ENCODE measurements at places on chromosomes 13 and 19.

GRCh38 chr13:102799426-102800144 is 666 bp downstream of the BIVM start:
- DNase-seq, result no peak

GRCh38 chr19:3245050-3245449 is 20.6 kb downstream of the CELF5 start:
- DNase-seq, result no peak

- no peak for DNase-seq
Measured at GRCh38 chr19:50460161-50460765, 16.0 kb upstream of the EMC10 start.

- DNase-seq, result peak; percentile 37
Measured at GRCh38 chr19:35509861-35510625, 3.4 kb downstream of the DMKN start.

DNA sequence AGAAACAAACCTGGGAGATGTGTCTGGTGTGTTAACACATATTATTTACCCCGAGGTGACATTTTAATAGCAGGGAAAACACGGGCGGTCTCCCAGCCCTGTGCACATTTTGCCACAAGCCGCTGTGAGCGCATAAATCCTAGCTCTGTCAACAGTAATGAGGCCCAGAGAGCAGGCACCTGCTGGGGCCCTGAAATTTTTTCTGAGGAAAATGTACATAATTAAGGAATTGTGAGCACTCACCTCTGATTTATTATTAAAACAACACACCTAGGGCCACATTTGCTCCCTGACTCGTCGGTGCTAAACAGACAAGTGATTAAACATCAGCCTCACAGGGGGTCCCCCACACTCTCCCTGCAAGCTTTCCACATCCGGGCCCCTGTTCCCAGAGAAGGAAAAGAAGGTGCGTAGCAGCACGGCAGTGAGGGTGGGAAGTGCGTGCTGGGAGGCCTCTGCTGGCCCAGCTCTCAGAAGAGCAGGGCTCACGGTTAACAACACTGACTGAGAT is 616.3 kb downstream of the UQCRFS1 start:
- DNase-seq, result no peak

GRCh38 chr19:12448808-12449207 is 8.0 kb upstream of the ZNF443 start:
- DNase-seq, result no peak

DNA sequence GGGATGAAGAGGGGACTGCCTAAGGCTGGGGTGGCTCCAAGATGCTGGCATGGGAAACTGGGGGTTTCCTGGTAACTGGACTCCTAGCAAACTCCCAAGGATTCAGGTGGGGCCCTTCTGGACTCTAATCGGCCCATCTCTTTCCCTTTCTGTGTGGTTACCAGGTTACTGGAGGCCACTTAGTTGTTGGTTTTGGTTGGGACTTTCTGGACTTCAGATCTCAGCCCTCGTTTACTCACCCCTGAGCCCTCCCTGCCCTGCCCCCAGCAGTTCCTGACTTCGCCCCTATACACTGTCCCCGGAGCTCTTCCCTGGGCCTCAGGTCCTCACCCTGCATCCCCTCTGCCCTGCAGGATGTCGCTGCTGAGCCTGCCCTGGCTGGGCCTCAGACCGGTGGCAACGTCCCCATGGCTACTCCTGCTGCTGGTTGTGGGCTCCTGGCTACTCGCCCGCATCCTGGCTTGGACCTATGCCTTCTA is 328 bp downstream of the CYP4F12 start:
- DNase-seq, result no peak

DNA sequence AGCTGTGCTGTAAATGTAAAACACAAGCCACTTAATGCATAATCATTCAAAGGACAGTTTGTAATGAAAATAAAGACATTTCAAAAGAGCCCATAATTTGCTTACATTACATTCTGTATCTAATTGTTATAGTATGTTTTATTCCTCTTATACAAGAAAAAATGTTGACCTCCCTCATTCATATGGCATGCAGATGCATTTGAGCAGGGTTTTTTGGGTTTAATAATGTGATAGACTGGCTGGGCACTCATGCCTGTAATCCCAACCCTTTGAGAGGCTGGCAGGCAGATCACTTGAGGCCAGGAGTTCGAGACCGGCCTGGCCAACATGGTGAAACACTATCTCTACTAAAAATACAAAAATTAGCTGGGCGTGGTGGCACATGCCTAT is 11.6 kb upstream of the ARL11 start:
- DNase-seq, result no peak

DNA sequence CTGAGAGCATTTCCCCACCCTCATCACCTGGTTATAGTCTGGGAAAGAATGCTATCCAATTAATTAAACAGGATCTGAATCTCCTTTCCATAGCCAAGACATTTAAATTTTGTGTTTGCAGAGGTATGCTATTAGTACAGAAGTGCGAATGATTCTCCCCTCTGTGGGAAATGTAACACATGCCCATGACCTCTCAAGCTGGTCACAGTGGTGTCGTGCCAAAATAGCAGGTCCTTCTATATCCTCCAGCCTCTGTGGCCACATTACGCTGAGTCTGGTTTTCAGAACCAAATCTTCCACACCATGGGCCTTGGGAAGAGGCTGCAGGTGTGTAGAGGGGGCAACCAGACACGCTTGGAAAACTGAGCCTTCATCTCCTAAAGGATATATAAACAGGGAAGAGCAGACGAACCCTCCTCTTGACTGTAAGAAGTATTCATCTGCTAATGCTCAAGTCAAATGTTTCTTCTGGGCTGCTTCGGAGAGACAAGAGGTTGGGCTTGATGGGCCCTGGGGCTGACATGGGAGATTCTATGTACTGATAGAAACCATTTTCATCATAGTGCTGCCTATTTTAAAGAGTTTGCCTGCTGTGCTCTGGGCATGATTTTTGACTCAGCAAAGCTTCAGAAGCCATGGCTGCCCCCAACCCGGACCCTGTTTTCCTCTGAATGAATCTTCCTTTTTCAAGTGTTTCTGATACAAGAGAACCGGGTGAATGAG is 197.6 kb downstream of the DNAJC15 start:
- DNase-seq, result no peak

DNA sequence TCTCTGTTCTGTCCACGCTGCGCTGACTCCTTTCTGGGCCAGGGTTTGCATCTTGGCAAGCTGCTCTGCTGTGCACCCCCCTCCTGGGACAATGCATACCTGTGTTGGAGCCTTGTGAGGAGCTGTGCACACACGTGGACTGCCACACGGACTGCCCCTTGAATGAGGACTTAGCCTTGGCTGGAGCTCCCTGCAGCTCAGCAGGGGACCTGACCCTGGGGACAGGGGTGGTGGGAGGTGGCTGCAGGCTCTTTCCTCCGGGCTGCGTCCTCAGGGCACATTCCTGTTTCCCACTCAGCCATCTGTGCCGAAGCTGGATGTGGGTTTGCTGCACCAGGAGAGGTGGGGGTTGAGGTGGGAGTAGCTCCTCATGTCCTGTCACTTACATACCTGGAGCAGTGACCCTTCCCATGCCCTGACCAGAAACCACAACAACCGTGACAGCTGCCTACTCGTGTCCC is 8.2 kb downstream of the RAB11B start:
- no peak for DNase-seq

- DNase-seq, result no peak
Measured at GRCh38 chr13:112638919-112639318, 50.9 kb upstream of the ATP11A start.

DNA sequence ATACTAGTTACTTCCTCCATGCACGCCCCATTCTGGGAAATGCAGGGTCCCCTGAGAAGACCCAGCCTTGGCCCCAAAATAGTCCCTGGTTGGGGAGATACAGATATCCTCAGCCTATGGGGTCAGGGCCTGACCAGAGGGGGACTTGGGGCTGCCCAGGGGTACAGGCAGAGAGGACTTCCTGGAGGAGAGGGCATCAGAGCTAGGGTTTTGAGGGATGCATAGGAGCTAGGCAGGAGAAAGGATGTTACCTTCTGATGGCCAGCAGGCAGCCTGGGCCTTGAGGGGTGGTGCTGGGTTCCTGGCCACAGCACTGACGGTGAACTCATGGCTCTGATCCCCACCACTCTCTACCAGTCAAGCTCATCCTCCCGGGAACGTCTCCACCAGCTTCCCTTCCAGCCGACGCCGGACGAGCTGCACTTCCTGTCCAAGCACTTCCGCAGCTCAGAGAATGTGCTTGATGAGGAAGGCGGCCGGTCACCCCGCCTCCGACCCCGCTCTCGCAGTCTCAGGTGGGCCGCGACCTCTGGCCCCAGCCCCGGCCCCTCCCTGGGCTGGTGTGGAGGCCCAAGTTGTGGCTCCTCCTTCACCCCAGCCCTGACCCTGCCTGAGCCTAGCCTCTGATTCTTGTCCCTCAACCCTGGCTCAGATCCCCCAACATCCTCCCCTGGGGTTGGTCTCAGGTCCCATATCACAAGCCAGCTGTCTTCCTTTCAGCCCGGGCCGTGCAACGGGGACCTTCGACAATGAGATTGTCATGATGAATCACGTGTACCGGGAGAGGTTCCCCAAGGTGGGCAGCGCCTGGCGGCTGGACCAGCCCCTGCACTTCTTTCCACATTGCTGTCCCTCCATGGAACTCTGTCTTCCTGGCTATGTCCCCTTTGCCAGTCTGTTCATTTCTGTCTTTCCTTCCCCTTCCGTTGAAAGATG is 25.6 kb downstream of the MAST3 start:
- DNase-seq, result no peak

DNA sequence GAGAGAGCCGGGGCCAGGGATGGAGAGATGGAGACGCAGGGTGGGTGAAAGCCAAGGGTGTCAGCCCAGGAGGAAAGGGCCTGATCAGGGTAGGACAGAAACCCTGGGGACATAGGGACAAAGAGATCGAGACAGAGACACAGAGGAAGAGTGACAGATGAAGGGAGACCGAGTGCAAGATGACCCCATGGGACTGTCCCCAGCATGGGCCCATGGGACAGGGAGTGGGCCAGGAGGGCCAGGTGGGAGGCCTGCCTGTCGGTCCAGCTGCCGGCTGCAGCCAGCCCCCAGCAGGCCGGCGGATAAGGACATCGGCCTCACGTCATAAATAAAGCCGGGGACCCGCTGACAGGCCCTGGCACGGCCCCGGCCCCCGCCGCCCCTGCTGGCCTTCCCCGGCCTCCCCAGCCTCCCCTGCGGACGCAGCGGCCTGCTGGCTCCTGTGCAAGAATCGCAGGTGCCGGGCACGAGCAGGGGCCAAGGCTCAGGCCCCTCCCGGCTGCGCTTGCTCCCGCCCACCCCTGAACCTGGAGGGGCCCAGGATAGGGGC is 6.3 kb downstream of the REX1BD start:
- DNase-seq, result no peak

DNA sequence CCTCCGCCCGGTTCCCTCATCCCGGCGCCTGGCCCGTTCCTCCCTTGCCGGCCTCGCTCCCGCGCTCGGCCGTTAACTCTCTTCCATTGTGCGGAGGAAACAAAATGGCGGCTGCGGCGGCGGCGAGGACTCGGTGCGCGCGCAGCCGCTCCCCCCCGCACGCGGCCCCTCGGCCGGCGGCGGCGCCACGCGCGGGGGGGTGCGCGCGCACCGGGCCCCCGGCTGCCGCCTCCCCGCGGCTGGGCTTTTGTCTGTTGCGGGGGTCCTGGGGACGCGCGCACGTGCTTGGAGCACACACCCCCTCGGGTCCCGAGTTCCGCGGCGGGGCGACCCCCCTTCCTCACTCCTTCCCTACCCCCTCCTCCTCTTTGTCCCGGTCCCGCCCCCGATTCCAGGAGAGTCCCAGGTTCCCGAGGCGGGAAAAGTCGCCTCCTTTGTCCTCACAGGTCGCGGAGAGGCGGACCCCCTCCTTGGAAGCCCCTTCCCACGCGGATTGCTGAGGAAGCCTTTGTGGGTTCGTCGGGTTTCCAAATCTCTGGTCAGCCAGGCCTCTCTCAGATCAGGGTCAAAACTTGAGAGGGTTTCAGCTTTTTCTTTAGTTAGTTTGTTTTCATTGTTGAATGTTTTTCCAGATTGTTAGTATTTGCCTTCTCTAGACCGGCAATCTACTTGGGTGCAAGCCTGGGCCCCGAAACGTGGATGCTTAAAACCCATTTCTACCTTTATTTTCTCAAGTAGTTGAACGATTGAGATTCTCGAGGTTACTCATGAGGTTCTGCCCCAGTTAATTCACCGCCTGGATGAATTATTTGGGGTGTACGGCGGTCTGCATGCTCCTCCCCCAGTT is 687 bp downstream of the ILF3 start:
- peak; percentile 36 for DNase-seq

- no peak for DNase-seq
Measured at GRCh38 chr19:38556521-38557174, 61.1 kb downstream of the MAP4K1 start.

DNA sequence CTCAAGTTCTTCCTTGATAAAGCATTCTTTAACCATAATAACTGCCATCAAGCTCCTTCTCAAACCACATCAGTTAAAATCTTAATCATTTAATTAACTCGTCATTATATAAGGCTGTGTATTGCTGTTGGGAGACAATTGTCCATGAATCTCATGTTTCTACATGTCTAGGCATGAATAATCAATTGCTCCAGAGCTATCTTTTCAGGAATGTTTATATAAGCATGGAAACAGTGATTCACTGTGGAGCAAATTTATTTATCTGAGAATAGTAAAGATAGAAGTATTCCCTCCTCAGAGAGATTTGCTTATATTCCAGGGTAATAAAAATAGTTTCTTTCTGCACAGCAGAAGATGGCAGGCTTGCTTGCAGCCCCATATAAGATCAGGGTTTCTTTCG is 71.1 kb downstream of the CBY2 start:
- no peak for DNase-seq

GRCh38 chr13:46010148-46010547 is 42.4 kb downstream of the ZC3H13 start:
- DNase-seq, result no peak

DNA sequence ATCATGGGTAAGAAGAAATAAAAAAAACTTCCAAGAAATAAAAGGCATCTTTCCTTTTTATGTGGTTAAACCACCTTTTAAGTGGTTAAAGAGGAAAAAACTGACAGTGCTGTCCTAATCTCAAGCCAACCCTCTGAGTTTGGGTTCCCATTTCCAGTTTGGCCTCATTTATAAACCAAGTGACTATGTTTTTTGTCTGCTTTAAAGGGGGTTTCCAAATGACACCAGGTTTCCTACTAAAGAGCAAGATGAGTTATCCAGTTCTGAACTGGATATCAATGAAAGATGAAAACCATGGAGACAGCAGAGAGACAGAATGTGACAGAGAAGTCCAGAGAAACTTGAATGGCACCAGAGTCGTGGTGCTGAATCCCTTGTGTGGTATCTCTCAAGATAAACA is 251.5 kb downstream of the ABCC4 start:
- DNase-seq, result no peak

DNA sequence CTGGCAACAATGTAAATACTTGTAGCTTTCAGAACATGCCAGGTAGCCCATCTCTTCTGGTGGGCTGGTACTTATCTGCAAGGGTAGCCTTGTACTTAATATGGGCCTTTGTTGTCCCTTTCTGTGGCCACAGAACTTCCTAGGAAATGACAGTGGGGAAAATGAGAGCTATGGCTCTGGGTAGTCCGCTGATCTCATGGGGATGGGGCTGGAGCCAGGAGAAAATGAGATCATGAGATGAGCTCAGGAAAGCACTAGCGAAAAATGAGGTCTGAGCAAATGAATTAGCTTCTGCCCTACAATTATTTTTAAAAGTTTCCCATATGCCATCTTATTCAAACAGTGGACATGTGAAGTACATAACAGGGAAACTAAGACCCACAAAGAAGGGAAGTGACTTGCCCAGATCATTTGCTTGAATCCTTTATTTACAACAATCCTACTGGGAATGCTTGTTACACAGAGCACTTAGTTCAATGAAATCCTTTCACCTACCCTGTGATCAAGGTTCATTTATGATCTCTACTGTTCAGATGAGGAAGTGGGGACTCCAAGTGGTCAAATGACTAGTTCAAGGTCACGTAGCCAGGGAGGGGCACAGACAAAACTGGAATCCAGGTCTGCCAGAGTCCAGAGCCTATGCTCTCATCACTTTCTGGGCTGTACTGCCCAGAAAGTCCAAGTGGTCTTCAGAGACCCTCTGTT is 87.1 kb downstream of the PTPRS start:
- DNase-seq, result no peak

Measured in stimulated activated CD8-positive, alpha-beta memory T cell treated with anti-CD3 and anti-CD28 coated beads, Interleukin-4, amount 100 ng/mL, for 4 hours (primary cell).